Occipital lobe (tissue), 3 donors: ENCODE measurements at places on chromosomes 7 and 10.
A peak's percentile ranks its signal among the peaks of the same experiment; 100 is the strongest.

GRCh38 chr7:105512926-105513526 is 9.0 kb downstream of the PUS7 start:
- DNase-seq, result no peak

- peak; percentile 14 for DNase-seq
These were observed at the start of gene WIPF3 for GRCh38 chr7:29806208-29806994. Gene WIPF3, plus strand, starts transcription at chr7:29806508. Its CDS starts 28,217 bp downstream, at chr7:29834725.

DNA sequence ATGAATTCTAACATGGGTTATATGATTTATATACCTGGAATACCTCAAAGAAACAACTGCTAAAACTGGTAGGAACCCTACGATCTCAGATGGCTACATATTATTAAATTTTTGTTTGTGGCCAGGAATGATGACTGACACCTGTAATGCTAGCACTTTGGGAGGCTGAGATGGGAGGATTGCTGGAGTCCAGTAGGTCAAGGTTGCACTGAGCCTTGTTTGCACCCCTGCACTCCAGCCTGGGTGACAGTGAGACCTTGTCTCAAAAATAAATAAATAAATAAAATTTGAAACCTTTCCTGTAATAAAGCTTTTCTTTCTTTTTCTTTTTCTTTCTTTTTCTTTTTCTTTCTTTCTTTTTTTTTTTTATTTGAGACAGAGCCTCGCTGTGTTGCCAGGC is 61.2 kb downstream of the MPLKIP start:
- no peak for DNase-seq

GRCh38 chr10:32104622-32105509 is 48.6 kb upstream of the KIF5B start:
- DNase-seq, result no peak

DNA sequence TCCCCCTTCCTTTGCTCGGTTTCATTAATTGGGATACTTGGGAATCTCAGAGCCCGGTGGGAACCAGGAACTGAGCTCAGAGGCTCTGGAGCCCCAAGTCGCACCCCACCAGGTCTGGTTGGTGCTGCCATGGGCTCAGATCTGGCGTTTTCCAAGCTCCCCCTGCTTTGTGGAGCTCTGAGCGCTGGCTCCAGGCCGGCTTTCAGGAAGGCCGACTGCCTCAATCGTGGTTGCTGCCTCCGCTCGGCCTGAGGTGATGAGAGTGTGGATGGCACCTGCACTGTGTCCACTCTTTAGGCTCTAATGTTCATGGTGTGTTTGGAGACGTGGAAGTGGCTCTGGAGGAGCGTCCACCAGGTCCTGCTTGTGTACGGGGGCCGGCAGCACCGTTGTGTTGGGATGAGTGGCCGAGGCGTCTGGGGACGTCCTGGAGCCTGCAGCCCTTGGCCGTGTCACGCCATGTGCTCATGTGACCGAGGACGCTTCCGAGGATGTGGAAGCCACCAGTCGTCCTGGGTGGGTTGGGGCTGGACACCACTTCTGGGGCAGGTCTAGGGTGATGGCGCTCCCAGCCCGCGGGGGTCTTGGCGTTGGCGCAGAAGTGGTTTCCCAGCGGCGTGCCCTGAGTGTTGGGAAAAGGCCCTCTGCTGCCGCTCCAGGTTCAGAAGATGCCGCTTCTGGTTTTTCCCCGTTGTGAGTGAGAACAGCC is 8.2 kb downstream of the INPP5A start:
- DNase-seq, result no peak

DNA sequence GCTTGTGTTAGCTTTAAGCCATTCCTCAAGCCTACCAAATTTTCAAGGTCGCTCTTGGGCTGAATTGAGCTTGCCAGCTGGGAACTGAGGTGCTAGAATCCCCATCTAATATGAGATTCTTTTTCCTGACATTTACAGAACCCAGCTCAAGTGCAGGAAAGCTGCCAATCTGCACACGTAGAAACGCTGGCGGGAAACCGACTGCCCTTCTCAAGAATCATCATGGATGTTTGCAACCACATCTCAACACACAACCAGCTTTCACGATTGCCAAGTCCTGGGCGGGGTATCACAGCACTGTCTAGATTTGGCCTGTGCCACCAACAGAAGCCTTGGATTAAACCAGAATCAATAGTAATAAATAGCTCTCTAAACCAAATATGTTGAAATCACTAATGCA is 203.7 kb downstream of the DIP2C start:
- DNase-seq, result no peak

DNA sequence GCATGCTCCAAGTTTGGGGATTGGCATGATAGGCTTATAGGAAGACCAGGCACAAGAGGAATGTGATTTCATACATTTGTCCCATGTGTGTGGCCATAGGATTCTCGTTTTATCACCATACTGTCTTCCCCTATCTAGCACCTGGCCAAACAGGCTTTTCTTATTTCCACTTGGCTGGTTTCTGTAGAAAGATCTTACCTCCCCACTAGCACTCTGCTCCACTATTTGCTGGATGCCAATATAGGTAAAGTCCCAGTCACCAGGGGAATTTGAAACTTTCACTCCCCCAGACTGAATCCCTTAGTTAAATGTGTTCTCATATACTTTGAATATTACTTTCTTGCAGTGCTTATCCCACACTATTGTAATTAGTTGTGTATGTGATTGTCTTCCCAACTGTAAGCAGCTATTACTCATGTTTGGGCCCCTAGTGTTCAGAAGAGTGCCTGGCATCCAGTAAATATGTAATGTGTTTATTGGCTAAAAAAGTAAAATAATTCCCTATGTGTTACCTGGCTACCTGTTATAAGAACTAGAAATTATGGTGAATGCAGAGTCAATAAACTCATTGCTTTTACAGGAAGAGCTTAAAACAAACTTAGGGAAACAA is 109.0 kb downstream of the LRMDA start:
- DNase-seq, result no peak
